ENCODE measurements at places on chromosomes 16 and 17. TPM values are rescaled to one million over a fixed set of nuclear protein-coding genes. Genes with fewer than 3 reads are reported as not detected.

DNA sequence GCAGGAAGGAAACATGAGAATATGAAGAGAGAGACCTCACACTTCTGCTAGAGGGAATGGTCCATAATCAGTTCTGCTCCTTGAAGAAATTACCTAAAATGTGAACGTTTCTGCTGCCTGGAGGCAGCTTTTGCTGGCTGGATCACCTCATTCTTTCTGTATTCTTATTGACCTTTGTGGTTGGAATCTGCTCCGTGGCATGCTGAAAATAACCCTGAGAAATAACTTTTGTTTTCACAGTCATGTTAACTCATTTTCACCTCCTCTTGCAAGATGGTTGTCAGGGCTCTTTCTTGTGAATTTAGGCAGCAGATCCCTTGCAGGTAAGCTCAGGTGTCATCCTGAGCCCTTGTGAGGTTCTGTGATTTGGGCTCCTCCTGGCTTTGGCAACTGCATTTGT is 70.2 kb downstream of the IRF8 start:
- no peak for DNase-seq

GRCh38 chr16:65769776-65770438 is 596.6 kb upstream of the CDH5 start:
- no peak for DNase-seq

DNA sequence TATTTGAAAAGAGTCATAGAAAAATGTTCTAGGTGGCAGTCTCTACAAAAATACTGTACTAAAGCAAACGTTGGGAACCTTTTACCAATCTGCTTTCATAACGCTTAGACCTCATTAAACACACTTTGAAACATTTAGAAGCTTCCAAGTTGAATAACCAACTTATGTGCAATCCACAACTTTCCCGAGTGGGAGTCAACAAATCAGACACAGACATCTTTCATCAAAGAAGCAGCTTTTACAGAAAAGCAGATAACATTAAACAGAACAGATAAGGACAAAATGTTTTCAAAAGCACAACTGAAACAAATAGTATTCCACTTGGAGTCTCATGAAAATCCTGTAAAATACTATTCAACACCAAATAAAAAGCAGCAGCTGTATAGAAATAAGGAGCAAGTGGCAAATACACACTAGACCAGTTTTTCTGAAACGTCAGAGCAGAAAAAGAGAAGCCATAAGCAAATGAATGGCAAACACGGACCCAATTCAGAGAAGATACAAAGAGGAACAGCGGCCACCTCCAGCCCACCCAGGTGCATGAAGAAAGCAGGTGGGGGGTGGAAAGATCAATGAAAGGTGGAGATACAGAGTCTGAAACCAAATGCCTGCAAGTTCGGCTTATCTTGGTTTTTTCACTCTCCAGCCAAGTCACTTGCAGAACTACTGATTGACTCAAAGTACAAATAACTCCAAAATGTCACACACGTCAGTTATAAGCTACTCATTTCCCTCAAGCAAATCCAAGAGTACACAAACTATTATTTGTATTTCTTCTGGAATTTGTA is 18.4 kb upstream of the FBF1 start:
- no peak for DNase-seq

DNA sequence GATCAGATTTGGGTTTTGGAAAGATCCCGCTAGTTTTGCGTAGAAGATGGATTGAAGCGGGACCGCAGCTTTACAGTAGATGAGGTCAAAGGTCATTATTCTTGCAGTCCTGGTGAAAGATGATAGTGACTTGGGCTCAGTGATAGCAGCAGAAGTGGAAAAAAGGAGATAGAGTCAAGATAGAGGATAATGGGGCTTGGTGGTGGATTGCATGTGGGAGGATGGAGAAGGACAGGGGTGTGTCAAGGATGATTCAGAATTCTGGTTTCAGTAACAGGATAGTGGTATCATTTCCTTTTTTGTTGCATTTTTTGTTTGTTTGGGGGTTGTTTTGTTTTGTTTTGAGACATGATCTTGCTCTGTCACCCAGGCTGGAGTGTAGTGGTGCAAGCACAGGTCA is 28.7 kb downstream of the CHD9NB start:
- no peak for DNase-seq

- no peak for DNase-seq
Measured at GRCh38 chr17:263271-263670, 81.8 kb upstream of the DOC2B start.

DNA sequence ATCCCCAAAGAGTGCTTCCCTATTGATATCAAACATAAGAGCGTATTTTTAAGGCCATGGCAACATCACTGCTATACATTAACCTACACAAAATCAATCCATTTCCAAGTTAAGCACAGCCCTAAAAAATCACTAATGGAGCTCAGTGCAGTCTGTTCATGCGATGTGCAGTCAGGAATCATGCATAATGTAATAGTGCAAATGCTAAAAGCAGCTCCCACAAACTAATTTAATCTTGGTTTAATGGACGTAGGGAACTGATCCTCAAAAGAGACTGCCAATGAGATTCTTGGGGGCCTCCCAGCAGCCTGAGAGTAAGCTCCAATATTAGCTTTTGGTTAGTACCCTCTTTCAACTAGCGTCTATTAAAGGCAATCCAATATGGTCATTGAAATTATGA is 245.9 kb downstream of the TOX3 start:
- no peak for DNase-seq

DNA sequence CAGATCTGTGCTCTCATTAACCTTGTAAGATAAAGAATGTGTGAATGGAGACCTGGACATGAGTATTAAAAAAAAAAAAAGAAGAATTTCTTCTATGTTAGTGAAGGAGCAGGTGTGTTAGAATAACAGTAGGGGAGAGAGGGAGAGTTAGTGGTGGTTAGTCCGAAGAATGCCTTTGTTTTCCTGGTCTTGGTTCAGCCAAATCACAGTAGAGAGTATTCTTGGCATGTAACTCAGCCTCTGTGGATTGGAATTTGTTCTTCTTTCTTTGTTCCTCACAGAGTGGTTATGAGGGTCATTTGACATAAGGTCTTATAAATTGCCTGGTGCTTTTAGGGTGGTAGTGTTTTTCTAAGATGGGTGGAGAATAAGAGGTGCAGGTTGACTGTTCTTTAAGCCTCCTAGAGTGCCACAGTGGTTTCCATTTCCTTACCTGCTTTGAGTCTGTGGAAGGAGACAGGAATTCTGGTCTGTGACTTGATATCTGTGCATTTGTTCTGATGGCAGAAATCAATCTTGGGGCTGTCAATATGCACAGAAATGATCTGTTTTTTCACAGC is 17.6 kb downstream of the NUP93 start:
- no peak for DNase-seq

The RASD1 gene
- 0.92 TPM for polyA plus RNA-seq

The GGA2 gene
- 164 TPM for polyA plus RNA-seq

The KRTAP16-1 gene
- not detected for polyA plus RNA-seq

The BTBD17 gene
- polyA plus RNA-seq = 0.16 TPM

The ERN2 gene
- polyA plus RNA-seq = 0.42 TPM

The TBX2 gene
- polyA plus RNA-seq = 90.0 TPM

All from renal pelvis (tissue), 12 donors.